Renal cortical epithelial cell (primary cell): ENCODE measurements at places on chromosomes 5 and 9.

- DNase-seq = no peak
Measured at GRCh38 chr9:78028926-78029325, 2.7 kb downstream of the GNAQ start.

DNA sequence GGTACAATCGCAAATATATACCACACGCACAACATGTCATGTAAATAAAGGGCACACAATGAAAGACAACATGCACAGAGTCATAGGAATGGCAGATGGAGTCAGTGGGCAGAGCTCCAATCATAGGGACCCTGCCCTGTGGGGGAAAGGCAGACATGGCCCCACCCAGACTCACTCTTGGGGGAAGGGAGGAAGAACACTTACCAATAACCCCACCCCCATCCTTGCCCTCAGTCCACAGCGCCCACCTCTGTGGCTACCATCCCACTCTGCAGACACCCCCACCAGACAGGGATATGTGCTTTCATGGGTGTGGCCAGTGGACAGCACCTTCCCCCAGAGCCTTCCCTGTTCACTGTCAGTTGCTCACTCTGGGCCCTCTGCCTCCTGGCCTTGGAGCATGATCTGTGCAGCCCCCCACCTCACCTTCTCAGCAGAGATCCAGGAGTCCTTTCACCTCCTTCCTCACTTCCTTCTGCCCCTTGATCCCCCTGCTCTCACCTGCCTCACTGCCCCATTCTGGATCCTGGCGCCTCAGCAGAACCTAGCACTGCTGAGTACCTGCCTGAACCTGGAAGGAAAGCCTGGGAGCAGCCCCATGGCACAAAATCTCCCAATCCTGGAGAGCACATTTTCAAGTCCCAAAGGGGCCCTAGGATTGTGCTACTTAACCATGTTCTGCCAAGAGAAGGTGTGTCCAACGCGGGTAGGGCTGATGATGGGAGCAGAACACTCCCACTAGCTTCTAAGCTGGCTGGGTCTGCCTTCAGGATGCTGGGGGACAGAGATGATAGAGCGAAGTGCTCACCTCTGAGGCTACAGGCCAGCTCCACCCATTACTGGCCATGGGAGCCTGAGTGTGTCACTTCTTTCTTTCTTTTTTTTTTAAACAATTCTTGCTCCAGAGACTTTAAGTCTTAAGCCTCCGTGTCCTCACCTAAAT, 1.5 kb upstream of the PHF19 start:
- DNase-seq = no peak

DNA sequence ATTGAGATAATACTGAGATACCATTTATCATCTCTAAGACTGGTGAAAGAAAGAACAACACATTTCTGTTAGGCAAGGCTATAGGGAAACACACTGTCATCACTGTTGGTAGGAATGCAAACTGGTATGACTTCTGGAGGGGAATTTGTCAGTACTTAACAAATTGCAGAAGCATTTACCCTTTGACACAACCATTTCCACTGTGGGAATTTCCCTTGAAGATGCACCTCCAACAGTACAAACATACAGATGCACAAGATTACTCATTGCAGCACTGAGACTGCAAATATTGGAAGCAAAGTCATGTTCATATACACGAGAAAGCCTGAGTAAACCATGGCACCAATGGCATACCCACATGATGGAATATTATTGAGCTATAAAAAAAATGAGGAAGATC, 17.6 kb downstream of the GM2A start:
- peak; percentile 29 for DNase-seq

GRCh38 chr5:66966439-66966838, 230.2 kb downstream of the CD180 start:
- no peak for DNase-seq

GRCh38 chr5:5293029-5293428, 129.4 kb upstream of the ICE1 start:
- DNase-seq = no peak
